ENCODE measurements at places on chromosomes 5 and 9.

DNA sequence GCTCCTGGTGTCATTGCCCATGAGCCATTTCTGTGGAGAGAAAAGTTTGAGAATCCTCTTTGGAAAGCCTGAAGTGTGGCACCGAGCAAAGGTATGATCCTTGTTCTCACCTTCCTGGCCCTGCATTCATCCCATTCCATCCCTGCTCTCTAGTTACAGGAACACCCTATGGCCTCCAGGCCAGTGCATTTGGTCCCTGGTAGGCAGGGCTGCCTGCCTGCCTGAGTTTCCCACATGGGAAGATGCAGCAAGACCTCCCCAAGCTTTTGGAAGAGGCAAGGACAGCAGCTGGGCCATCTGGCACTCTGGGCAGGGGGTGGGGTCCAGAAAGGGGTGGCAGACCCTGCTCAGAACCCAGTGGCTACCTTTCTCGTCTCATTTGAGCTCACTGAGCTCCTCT lies 24.5 kb downstream of the IGIP start:
- no peak for DNase-seq

DNA sequence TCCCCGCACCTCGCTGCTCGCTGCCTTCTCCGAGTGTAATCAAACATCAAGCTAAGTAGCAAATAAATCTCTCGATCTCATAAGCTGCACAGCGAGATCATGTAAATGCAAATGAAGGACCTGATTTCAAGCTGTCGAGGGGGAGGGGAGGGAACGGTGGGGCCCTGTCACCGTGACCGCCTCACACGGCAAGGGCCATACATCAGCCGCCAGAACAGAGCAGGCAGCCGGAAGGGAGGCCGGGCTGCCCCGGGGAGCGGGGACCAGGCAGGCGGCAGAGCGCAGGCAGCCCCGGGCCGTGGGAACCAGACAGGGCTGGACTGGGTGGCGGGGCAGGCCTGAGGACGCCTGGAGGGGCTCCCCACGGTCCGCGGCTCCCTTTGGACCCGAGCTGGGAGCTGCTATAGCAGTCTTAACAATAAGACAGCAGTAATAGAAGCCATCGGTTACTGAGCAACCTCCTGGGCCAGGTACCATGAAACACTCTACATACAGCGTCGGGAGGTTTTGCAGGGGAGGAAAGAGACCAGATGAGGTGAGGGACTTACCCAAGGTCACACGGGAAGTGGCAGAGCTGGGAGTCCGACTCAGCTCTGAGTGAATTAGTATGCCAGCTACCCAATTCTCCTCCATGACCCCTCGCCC lies 76.8 kb downstream of the CFAP77 start:
- DNase-seq = no peak

DNA sequence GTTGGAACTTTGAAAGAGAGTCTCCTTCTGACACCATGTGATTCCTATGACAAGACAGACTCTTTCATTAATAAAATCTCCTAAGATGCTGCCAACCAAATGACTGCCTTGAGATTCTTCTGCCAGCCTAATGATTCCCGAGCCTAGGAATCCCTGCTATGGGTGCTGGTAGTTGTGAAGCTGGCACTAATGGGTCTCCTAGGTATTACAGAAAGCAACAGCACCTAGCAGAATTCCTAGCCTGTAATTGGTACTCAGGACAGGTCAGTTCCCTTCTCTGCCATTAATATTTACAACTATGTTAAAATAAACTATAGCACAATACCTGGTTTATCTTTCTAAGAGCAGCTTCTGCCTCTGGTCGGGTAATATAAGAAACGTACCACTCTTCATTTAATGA lies 19.3 kb downstream of the C5orf58 start:
- DNase-seq = no peak

DNA sequence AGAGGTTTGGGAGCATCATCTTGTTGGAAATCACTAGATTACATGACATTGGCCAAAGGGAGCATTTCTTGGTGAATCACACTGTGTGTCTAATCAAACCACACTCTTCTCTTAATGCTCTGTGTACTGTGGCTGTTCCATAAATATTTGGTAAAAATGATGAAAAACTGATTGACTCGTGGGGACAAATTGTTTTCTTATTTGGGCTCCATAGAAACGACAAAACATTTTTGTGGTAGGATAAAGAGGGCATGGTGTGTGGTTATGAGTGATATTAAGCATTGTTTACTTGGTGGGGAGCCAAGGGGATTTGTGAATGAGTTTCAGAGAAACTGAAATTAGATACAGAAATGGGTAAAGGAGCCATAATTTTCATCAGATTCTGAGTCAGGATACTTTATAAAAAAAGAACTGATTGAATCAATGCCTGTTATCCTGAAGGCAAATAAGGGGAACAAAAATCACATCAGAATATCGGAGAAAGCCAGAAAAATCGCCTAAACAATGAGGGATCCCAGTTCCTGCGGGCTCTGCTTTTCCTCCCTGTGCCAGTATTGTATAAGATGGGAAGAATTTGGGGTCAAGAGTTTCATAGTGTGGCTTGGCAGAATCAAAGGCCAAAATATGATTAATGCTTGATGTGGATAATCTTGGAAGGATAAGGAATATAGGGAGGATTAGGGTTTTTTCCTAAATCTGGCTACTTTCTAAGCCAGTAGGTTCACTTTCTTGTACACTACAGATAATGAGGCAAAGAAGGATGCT lies 33.3 kb downstream of the FBXL7 start:
- no peak for DNase-seq

DNA sequence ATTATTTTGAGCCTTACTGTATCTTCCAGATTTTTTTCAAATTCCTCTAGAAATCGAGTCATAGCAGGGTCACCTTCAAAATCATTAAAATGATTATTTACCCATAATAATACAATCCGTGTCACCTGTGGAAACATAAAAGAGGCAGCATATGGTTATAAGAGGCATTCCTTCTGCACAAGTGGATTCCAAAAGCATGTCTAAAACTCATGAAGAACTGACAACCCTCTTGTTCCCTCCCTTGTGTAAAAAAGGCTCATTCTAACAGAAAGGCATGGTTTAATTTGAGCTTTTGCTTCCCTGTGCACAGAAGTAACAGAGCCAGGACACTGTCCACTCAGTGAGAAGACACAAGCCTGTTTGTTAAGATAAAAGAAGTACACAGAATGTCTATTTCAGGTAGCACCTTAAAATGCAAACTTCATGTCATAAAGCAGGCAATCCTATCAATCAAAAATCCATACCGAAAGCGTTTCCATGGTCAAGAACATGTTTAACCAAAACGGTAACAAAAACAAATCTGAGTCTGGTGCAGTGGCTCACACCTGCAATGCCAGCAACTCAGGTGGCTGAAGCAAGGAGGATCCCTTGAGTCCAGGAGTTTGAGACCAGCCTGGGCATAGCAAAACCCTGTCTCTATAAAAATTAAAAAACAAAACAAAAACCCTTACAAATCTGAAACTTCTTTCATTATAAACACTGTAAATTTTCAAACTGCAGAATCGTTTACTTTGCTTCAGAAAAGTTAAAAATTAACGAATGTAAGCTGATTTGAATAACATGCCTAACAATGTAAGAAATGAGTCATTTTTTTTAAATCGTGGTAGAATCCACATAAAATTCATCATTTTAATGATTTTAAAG lies 139.3 kb downstream of the RAPGEF6 start:
- no peak for DNase-seq

GRCh38 chr5:179795863-179796833 lies 2.4 kb downstream of the LTC4S start:
- peak; percentile 32 for DNase-seq

- DNase-seq = no peak
These were observed 15.5 kb upstream of the SMIM23 start for GRCh38 chr5:171770153-171770552.

DNA sequence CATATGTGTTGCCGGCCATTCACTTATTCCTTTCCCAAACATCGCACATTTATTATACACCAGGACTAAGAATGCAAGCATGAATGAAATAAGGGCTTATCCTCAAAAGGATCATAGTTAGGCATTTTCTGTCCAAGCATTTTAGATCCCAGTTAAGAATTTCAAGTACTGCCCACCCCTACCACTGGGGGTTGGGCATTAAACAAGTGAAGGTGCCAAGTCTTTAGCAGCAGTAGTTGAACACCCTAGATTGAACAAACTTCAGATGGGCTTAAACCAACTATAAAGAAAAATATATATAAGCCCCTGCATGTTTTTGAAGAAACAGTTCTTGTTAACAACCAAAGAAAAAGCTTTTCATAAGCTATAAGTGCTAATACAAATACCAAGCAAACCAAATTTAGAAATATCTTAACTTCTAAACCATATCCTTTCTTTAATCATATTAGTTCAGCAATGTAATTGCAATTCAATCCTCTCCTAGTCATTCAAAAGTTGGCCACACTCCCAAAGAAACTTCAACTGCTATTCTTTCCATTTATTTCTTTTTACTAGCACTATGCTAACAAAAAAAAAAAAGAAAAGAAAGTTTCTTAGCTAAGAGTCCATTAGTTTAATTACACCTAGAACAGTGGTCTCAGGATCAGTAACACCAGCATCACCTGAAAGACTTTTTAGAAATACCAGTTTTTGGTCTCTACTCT lies 149.8 kb downstream of the MLLT3 start:
- no peak for DNase-seq

GRCh38 chr9:124260769-124261603 lies 3.2 kb downstream of the NEK6 start:
- DNase-seq = no peak

- no peak for DNase-seq
These were observed 281.4 kb downstream of the TUSC1 start for GRCh38 chr9:25396828-25397227.

- no peak for DNase-seq
These were observed 361.6 kb upstream of the WWC1 start for GRCh38 chr5:167929841-167930240.

DNA sequence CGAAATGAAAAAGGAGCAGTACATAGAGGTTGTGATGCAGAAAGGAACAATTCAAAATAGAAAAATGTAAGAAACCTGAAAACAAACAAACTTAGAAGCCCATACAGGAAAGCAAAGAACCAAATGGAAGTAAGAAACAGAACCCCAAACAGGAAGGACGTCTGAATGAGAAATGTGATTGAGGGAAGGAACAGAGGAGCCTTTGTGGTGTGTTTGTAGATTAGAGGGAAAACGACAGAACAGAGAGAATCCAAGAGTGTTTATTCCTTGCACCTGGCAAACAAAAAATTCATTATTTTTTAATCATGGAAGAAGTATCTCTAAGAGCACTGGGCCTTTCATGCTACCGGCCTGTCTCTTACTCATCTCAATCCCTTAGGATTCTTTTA lies 67.8 kb upstream of the ZSWIM6 start:
- DNase-seq = no peak

DNA sequence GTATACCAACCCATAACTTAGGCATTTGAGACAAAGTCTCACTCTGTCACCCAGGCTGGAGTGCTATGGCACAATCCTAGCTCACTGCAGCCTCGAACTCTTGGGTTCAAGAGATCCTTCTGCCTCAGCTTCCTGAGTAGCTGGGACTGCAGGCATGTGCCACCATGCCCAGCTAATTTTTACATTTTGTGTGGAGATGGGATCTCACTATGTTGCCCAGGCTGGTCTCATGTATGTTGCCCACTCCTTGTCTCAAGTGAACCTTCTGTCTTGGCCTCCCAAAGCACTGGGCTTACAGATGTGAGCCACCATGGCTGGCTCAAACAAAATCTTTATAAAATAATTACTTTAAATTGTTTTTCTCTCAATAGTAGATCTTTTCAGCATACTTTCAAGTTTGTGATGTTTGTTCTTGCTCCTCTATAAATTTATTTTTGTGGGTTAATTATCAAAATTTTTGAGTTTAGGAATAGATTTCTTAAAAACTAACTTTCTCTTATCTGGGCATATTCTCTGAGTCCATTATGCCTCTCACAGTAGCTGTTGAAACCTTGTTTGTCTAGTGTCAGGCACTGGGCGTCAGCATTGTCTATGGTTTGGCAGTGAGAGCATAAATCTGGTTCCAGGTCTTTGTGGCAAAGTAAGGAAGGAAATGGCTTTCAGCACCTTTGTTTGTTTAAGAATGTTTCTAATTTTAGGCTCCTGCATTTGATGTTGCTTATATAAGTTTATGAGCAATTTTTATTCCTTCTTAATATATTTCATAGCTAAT lies 38.7 kb downstream of the NLN start:
- DNase-seq = no peak

DNA sequence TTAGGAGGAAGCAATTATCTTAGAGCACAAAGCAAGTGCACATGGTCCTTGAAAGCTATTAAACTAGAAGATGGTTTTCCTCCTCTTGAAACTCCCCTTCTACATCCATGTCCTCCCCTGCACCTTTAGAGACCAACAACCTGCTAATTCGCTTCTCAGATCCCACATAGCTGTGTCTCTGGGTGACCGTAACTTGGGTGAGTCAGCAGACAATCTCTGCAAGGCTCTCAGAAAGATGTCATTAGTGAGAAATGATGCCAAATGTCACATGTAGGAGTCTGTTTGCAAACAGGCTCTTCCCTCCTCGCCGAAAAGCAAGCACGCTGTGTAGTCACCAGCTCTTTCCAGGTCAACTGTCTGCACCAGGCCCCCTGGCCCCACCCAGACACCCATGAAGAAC lies 291.8 kb downstream of the SLIT3 start:
- no peak for DNase-seq

- no peak for DNase-seq
These were observed 87.5 kb downstream of the FANCC start for GRCh38 chr9:95230046-95230445.

GRCh38 chr9:2087500-2088313 lies 72.6 kb downstream of the SMARCA2 start:
- no peak for DNase-seq

DNA sequence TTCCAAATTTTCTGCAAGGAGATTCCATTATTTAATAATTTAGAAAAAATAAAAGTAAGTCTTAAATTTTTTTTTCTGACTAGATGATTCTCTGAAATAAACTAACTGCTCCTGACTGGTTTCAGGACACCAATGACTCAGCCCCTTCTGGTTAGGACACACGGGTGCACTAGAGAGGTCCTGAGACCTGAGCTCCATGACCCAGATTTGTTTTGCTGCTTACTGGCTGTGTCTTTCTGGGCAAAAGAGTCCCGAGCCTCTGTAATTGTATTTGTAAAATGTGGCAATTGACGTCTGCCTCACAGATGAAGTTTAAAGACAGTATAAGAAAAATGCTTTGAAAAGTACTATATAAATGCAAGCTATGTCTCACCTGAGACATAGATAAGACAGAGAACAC lies 89.1 kb downstream of the SLC24A2 start:
- no peak for DNase-seq

DNA sequence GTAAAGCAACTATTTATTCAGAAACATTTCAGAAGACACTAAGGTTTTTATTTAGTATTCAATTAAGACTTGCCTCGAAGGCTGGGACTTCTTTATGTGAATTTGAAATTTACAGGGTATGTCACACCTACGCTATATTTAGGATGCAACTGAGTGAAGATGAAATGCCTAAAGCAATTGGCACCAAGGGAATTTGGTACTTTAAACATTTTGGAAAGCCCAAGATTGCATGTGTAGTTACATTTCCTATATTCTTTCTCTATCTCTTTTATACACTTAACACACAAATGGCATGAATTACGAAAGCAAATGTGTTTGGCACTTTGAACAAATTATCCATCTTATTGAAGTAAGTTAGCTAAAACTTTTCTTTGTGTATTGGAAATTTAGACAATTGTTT lies 633.3 kb downstream of the PDE4D start:
- DNase-seq = no peak
